ENCODE measurements at places on chromosomes 1 and 21. TPM values are rescaled to one million over a fixed set of nuclear protein-coding genes. Genes with fewer than 3 reads are reported as not detected.

GRCh38 chr1:65554829-65555228 lies 134.4 kb downstream of the LEPR start:
- no peak for DNase-seq

DNA sequence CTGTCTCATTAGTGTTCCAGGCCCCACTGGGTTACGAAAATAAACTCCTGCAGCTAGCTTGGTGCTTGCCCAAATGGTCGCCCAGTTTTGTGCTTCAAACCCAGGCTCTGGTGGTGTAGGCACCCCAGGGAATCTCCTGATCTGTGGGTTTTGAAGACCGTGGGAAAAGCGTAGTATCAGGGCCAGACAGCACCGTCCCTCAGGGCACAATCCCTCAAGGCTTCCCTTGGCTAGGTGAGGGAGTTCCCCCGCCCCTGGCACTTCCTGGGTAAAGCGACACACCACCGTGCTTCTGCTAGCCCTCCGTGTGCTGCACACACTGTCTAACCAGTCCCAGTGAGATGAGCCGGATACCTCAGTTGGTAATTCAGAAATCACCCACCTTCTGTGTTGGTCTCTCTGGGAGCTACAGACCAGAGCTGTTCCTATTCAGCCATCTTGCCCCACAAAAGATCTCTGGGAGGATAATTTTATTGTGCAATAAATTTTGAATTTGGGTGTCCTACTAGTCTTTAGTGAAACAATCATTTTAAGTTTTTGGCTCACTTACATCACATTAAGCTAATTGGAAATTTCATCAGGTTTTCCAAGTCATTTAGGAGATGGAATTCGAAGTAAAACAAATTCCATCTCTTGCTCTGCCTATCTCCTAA lies 9.4 kb upstream of the SLC25A24 start:
- DNase-seq: no peak

DNA sequence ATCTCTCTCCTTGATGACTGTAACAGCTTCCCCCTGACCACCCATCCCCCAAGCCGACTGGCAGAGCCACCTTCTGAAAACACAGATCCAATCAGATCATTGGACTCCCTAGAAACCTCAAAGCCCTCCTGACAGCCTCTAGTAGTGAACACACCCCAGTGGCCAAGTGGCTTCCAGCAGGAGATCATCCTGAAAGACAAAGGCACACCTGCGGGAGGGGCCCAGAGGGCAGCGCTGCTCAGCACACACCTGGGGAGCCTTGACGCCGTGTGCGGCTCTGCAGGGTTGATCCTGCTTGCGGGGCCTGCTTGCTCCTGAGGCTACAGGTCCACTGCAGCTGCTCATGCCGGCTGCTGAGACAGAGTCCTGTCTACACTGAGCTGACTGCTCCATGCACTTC lies 41.5 kb downstream of the SLC66A1 start:
- DNase-seq: no peak

GRCh38 chr1:35883635-35884101 lies 659 bp downstream of the AGO1 start:
- no peak for DNase-seq

DNA sequence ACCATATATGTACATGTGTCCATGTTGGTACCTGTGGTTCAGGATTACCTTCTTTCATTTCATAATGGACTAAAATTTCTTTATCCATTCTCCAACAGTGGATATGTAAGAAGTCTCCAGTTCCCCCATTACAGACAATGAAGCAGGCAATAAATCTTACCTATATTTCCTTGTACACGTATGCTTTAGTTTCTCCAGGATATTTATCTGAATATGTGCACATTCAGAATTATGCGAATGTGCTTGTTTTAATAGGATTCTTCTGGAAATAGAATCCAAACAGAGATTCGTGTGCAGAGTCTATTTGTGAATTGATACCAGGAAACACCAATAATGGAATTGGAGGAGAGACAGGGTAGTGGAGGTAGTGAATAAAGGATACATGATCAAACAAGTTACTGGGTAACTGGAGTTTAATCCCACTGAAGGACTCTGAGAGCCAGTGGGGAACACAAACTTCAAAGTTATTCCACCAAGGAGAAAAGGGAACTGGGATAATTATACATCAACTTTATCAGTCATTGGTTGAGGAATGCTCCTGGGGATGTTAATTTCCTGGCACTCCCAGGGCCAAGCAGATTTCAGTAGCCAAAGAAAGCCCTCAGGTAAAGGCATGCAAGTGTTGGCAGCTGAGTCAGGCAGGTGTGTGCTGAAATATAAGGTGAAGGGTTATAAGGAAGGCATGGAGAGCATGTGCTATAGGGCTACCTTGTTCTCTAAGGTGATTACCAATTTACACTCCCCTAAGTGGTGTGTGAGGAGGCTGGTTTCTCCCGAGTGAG lies 374.9 kb upstream of the PBX1 start:
- no peak for DNase-seq

GRCh38 chr1:22618056-22618455 lies 18.4 kb upstream of the C1QA start:
- DNase-seq: no peak

- DNase-seq: no peak
Observed at GRCh38 chr1:226480461-226480860, 68.1 kb upstream of the STUM start.

- DNase-seq: no peak
Observed at GRCh38 chr1:44212355-44213221, 683 bp upstream of the DMAP1 start.

- DNase-seq: no peak
Observed at GRCh38 chr1:206087091-206087490, 30.1 kb downstream of the AVPR1B start.

DNA sequence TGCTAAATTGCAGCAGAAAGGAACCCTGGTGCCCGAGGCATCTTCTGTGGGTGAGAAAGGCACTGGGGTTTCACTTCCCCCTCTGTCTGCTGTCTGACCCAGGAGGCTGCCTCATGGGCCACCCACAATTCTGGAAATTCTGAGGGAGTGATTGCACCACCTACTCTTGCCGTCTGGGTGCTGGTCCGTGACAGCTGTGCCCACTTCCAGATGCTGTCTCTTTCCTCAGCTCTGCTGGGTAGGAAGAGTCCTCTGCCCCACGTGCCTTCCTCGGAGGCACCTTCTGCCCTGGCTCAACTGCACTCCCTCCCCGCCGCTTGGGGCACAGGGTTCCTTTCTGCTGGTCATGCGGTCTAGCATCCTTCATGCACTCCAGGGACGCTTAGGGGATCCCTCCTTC lies 96.3 kb downstream of the ARHGEF10L start:
- DNase-seq: no peak

GRCh38 chr21:35738347-35738961 lies 321.9 kb downstream of the SETD4 start:
- DNase-seq: peak; percentile 30

DNA sequence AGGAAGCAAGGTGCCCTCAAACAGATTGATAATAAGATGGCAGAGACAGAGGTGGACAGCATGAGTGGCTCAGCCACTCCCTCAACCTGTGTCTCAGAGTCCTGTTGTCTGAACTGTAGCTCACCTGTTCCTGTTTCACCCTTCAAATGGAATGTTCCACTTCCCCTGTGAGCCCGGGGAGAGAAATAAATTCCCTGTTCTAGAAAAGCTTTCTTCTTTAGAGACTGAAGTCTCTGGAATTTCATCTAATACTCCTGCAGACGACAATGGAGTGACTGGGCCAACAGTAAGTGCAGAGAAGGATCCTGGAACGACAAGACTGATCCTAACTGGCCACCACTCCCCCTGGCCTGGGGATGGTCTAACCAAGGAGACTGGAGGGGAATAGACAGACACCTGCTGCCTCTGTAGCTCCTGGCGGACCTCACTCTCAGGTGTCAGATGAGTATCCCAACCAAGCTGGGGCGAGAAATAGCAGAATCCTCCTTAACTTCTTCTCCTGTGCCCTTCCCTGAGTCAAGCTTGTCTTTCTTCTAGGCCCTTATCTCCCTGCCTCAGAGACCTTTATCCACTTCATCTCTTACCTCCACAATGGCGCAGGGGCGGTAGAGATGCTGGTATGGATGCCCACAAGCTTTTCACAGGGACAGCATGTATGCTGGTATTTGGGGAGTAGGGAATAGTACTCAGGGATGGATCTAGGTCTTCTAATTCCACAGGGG lies 45.4 kb downstream of the PLEKHA6 start:
- no peak for DNase-seq

GRCh38 chr1:193707271-193708021 lies 521.0 kb upstream of the B3GALT2 start:
- DNase-seq: peak; percentile 93

DNA sequence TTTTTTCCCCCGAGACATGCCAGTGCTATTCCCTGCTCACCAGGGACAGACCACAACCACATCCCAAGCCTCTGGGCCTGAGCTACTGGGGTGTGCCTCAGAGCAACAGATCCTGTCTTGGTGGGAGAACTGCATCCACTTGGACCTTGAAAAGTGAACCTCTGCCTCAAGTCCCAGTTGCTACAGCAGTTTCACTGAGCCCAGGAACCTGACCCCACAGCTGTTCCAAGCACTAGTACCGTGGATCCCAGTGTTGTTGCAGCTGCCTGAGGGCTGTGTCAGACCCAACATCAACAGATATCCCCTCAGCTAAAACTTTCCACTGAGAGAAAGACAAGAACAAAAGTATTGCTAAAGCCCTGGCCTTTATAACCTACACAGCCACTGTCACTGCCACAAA lies 373.0 kb downstream of the PLPP3 start:
- no peak for DNase-seq

DNA sequence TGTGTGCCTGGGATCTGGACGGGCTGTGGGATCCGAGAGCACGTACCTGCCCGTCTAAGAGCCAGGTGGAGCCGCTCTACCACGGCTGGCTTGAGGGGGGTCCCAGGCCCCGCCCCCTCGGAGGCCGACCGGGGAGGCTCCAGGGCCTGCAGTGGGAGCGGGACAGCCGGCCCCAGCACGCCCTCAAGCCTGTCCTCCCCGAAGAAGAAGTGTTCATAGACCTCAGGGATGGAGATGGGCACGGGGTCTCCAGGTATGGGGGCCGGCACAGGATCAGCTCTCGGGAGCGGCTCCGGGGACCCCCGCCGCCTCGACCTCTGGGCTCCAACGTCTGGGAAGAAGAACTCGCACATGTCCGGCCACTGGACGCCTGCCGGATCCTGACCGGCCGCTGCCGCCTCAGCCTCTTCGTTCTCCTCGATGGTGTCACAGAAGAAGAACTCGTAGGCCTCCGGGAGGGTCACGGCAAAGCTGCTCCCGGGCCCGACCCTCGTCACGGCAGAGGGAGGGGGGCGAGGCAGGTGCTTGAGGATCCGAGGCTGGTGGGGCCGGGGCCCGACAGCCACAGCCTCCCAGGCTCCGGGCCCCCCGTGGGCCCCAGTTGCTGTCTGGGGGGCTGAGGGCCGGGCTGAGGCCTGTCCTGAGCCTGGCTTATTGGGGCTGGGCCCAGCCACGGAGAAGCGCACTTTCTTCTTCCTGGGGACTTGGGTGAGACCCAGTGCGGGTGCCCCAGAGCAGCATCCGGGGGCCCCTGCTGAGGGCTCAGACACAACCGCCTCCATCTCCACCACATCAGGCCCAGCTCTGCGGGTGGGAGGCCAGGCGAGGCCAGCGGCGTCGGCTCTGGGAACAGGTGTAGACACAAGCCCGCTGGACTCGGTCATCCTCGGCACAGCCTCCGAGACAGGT lies 2.8 kb downstream of the PERM1 start:
- DNase-seq: no peak

DNA sequence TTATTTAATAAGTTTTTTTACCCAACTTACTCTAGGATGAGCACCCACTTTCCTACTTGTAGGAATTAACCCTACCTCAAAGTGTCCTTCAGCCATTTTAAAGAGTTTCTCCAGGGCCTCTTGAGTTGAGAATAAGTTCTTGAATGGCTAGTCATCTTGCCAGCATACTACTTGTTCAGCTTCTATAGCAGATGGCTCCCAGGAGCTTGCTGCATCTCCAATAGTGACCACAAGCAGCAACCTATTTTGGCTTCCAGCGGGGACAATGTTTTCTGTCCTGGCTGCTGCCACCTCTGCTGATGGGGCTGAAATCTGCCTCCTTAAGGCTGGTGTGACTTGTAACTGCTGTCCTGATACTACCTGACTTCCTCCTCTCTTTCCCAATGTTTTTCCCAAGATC lies 20.8 kb upstream of the PIK3R3 start:
- DNase-seq: no peak

- DNase-seq: no peak
Observed at GRCh38 chr21:29939924-29940275, at the start of gene GRIK1. Gene GRIK1, minus strand, starts transcription at chr21:29939996.

DNA sequence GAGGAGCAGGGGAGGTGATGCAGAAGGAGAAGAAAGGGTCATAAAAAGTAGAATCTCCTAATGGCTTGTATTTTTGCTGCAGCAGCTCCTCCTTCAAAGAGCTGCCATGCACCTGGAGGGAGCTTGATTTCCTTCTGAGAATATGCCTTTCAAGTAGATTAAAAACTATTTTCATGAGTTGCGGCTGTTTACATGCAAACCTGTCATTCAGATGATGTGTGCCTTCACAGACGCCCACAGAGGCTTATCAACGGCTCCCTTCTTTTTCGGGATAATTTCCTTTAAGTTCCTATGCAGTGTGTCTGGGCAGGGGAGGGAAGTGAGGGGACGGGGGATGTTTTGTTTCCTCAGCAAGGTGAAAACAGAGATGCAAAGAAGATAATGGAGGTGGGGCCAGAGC lies 38.8 kb downstream of the TNR start:
- DNase-seq: no peak

- no peak for DNase-seq
Observed at GRCh38 chr1:117029685-117030084, 28.1 kb downstream of the CD101 start.

DNA sequence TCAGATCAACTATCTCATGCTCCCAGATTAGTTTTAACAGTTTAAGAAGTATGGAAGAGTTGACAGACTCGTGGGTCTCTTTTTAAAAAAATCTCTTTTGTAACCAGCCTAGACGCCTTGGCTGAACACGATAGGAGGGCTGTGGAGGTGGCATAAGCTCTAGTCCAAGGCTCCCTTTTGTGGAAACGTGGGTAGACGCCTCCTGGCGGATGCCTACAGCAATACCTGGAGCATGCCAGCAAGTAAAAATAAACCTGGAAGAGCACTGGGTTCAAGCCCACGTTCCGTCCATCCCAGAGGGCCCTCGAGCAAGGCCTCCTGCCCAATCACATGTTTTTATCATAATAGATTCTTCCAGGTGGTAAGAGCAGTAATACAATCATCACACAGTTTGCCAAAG lies 87.9 kb downstream of the RGS7 start:
- no peak for DNase-seq

GRCh38 chr1:8858888-8859706 lies 19.4 kb downstream of the ENO1 start:
- peak; percentile 83 for DNase-seq

The CRP gene
- total RNA-seq: not detected

The ADAM30 gene
- not detected for total RNA-seq

The ATP1A4 gene
- not detected for total RNA-seq

The MACF1 gene
- 34.7 TPM for total RNA-seq

The AMY2B gene
- 0.10 TPM for total RNA-seq

The KRTAP19-5 gene
- not detected for total RNA-seq

The TNFRSF1B gene
- total RNA-seq: 7.3 TPM

The MEGF6 gene
- 15.6 TPM for total RNA-seq

The MYOM3 gene
- total RNA-seq: 30.5 TPM

The ST6GALNAC3 gene
- 0.06 TPM for total RNA-seq

The CFAP74 gene
- total RNA-seq: not detected

The SLC26A9 gene
- total RNA-seq: not detected

Measured in Caki2 (cell line).